NCI-H446 (cell line): ENCODE measurements at places on chromosomes 6 and 20.

DNA sequence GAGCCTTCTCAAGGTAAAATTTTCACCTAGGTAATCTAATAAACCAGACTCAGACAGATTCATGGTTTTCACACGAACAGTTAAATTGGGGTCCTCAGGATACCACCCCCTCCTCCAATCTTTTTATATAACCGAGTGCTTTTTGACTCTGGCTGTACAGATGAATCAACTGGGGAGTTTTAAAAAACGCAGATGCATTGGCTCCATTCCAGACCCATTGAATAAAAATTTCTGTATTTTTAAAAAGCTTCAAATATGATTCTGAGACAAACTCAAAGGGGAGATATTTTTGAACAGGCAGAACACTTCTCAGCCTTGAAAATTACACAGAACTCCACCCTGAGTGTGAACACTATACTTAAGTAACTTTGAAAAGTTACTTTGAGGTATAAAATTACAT is 7.2 kb downstream of the UTRN start:
- no peak for DNase-seq

DNA sequence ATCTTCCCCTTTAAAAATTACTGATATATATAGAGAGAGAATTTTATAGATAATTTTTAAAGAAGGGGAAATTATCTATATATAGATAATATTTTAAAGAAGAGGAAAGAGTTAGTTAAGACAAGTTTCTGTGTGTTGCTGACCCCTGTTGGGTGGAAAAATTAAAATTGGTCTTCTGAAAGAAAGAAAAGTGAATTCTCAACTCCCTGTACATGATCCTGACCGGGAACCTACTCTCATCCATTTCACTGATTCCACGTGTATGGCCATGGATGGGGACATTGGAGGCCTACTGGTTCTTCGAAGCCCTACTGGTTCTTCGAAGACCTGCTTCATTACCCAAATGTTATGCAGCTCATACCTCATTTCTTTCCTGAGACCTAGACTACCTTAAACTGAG is 53.0 kb upstream of the TCF21 start:
- peak; percentile 0 for DNase-seq

DNA sequence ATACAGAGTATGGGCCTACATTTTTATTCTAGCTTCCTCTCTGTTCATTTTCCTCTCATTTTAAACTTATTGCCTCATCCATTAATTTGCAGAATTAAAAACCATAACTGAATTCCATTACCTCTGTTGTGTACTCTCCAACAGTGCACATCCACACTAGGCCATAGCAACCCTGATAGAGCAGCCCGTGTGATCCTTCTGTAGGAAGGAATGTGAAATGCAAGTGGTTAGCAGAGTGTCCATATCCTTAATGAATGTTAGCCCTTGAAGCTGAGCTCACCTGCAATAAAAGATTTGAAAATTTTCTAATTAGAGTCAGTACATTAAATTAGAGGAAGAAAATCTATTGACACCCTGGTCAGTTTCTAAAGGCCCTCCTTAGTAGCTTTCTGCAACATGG is 6.5 kb upstream of the GRIK2 start:
- DNase-seq: no peak

DNA sequence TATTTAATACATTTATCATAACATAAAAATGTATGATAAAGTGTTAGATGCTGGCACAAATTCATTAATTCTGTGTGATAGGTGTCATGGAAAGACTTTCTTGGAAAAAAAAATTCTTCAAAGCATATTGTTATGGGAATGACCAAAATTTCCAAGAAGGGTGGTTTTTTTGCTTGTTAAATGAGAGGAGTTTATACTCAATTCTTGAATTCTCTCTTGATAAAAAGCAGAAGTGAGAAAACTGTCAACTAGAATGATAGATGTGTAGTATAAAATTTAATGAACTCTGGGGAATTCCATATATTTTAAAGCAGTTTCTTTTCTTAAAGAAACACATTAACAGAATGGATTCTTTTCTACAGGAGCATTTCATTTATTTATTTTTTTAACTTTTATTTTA is 62.0 kb upstream of the SNAP91 start:
- DNase-seq: no peak

- DNase-seq: no peak
These were observed 78.0 kb downstream of the MDGA1 start for GRCh38 chr6:37619641-37620040.

GRCh38 chr20:61193164-61193563 is 58.9 kb upstream of the CDH4 start:
- DNase-seq: no peak

DNA sequence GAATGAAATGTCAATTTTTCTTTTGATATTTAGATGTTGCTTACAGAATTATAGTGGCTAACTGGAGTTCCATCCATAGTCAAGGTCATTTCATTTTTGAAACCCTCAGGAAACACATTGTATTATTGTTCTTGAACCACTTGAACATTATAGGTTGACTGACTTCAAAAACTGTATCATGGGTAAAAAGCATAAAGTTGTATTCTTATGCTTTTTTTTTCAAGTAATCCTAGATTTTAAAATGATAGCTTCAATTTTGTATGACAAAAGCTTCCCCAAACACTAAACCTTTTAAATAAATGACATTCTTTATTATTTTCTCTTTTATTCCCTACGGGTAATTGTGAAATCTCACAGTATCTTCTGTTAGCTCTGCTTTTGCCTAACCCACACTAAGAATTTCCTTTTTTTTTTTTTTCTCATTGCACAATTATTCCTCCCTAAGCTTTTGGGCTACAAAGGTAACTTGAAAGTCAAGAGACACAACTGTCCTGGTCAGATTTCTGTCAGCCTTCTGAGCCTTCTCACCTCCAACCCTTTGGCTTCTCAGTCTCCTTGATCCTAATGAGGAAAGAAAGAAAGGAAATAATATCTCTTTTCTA is 36.9 kb upstream of the LAMA4 start:
- DNase-seq: no peak

GRCh38 chr6:82178077-82178758 is 69.3 kb downstream of the IBTK start:
- peak; percentile 23 for DNase-seq

- no peak for DNase-seq
These were observed 49.3 kb downstream of the MCM8 start for GRCh38 chr20:5999783-6000182.

DNA sequence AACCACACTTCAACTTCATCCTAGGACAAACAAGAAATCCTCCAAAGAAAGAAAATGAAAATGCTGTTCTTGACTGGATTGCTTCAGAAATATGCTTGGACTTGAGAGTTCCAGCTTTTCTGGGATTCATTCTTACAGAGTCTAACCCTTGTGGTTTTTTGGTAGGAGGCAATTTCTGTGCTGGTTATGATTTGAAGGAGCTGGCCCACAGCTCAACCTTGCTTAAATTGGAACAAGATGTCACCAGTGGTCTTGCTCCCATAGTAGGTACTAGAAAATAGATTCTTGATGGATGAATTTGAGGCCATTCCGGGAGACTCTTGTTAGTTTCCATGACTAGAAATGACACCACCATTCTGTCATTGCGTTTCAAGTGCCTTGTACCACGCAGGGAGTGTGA is 54.3 kb upstream of the BMP6 start:
- no peak for DNase-seq

GRCh38 chr20:38308047-38308438 is 4.1 kb downstream of the BPI start:
- DNase-seq: no peak

- DNase-seq: peak; percentile 2
These were observed 523.6 kb upstream of the EYS start for GRCh38 chr6:66230591-66230990.

DNA sequence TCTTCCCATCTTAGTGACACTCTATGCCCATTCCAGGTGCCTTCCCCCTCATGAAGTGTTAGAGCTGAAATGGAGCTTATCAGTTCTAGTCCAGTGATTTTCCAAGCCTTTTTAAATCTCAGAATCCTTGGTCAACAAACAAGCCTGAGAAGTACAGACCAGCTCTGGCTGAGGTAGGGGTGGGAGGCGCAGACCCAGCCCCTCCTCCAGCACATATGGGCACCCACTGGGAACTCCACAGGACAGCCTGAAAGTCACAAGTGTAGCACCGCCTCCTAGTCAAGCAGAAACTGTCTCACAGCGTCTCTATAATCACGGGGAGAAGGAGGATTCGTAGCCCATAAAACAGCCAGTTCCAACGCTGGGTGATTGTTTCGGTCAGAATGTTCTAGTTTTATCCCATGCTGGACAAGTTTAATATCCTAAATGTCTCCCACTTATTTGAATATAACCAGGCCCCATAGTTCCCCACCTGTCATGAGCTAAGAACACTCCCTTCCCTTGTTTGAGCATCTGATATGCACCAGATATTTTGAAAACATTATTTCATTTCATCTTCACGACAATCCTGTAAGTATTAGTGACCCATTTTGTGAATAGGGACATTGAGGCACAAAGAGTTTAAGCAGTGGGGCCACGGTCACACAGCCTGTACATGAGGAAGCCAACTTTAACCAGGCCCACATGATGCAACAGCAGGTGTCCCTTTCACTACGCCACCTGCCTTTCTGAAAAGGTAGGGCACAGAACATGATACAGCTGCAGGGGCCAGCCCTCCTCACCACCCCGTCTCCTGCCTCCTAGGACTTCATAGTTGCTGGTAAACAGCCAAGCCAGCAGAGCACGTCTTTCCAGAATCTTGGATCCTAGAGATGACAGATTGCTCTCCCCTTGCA is 40.1 kb downstream of the TRAF3IP2 start:
- DNase-seq: no peak

DNA sequence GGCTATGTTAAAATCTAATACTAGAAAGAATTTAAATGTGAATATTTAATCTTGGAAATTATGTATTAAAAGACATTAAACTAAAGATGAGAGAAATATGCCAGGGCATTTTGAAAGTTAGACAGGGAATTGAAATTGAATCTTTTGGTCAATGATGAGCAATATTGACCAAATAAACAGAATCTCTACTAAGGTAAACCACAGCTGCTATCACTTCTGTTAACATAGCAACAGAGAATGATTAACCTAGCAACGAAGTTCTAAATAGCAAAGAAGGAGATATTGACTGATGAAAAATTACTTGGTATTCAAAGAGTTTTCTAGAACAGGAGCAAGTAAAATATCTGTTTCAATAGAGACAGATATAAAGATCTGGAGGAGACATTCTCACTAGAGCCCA is 45.2 kb upstream of the RSPO3 start:
- no peak for DNase-seq

DNA sequence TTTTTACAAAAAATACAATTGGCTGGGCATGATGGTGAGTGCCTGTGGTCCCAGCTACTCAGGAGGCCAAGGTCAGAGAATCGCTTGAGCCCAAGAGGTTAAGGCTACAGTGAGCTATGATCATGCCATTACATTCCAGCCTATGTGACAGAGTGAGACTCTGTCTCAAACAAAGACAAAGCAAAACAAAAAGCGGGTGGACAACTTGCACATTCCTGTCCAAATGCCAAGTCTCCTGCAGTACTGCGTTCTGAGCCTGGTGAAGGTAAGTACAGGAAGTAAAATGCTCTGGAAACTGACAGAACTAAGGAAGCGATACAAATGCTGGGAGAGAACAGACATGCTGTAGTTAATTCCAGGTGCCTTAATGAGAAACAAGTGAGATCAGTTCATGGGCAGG is 20.4 kb upstream of the TMEM242 start:
- DNase-seq: no peak

- DNase-seq: no peak
These were observed 127.5 kb downstream of the ISM1 start for GRCh38 chr20:13348311-13349234.

DNA sequence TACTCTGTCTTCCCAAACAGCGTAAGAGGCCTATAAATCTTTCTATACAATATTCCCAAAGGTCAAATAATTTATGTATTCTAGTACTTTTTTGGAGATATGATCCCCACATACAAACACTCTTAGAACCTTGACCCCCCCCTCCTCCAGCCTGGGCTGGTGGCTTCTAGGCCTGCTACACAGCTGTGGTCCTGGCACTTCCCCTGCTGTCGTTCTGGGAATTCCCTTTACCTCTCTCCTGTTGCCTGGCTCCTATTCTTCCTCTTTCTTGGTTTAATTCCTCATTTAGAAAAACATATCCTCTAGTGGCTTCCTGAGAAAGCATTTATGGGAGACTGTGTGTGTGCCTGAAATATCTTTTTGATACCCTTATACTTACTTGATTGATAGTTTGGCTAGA is 4.1 kb upstream of the TXLNB start:
- DNase-seq: no peak

GRCh38 chr6:144736763-144737162 is 451.6 kb downstream of the UTRN start:
- DNase-seq: no peak

DNA sequence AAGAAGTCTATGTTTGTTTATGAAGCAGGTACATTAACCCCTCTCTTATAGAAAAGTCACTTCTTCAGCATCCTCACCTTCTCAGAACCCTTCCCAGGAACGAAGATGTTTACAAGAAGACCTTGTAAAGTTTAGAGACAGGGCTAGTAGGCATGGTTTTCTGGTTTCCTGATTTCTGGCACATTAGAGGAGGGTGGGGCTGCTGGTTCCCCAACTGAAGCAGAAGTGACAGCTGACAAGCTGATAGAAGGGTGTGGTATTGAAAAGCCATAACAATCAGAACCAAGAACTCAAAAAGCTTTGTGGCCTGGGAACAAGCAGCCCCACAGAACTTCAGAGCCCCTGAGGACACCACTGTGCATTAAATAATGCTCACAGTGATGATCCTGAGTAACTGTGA is 91.2 kb downstream of the RTN4IP1 start:
- DNase-seq: no peak

DNA sequence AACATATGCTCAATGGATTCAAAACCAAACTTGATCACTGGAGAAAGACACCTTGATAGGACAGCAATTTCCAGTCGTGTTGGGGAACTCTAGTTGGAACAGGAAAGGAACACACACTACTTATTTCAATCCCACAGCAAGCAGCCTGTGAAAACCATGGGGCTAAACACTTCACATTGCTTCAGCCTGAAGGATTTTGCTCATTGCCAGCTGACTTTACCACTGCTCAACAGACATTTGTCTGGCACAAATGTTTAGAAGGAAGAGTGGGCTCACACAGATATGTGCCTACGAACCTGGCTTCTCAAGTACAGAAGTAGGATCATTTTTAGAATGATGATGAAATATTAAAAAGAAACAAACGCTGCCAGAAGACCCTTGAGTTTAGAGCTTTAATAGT is 598.1 kb downstream of the PHF3 start:
- DNase-seq: peak; percentile 36

GRCh38 chr6:17299750-17300149 is 18.6 kb downstream of the RBM24 start:
- DNase-seq: no peak

GRCh38 chr6:47852727-47853126 is 70.9 kb downstream of the OPN5 start:
- DNase-seq: no peak
